Activated T-helper 1 cell treated with anti-CD3 and anti-CD28 coated beads, Interleukin-2, amount 50 U/mL, for 16 hours (primary cell): ENCODE measurements at places on chromosomes 12 and 14.

DNA sequence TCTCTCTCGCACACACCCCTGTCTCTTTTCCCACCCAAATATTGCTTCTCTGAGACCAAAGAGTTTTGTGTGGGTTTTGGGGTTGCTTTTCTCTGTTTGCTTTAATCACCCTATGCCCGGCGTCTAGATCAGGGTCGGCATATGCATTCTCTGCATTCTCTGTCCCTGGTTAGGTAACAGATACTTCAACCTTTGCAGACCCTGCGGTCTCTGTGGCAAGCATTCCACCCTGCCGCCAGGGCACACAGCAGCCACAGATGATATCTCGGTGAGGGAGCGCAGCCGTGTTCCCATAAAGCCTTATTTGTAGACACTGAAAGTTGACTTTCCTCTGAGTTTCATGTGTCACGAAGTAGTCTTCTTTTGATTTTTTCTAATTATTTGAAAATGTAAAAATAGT lies 110.4 kb upstream of the FZD10 start:
- DNase-seq, result no peak

DNA sequence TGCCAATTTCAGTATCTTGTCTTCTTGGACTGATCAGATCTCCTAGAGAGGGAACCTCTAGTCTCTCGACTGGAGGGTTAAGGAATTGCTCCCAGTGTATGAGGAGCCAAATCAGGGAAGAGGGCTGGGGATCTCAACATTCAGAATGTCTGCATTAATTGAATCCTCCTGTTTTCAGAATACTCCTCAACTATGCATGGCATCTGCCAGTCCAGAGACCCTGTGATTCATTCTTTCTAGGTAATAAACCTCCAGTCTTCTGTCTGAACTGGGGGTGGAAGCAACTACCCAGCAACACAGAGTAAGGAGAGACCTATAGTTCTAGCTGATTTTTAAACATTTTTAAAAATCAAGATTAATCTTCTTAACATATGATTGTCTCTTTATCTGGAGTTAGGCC lies 92.7 kb downstream of the AKAP6 start:
- no peak for DNase-seq

DNA sequence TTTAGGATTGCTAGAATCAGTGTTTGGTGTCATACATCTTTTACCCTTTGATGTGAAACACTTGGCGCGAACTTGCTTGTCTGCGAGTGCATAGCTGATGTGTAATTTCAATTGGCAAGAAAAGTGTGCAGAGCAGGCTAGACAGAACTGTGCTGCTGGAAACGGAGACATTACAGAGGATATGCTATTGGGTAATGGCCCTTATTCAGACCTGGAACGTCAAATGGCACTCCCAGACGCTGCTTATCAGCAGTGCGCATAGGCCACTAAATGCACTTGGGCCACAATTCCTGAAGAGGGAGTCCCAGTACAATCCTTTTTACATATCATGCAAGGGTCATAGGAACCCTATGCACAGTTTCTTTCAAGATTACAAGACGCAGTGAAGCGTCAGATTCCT lies 15.7 kb upstream of the SLC10A1 start:
- DNase-seq, result no peak

GRCh38 chr14:92049781-92050180 lies 9.9 kb upstream of the TRIP11 start:
- no peak for DNase-seq

GRCh38 chr12:104355630-104356029 lies 52.1 kb downstream of the EID3 start:
- no peak for DNase-seq

DNA sequence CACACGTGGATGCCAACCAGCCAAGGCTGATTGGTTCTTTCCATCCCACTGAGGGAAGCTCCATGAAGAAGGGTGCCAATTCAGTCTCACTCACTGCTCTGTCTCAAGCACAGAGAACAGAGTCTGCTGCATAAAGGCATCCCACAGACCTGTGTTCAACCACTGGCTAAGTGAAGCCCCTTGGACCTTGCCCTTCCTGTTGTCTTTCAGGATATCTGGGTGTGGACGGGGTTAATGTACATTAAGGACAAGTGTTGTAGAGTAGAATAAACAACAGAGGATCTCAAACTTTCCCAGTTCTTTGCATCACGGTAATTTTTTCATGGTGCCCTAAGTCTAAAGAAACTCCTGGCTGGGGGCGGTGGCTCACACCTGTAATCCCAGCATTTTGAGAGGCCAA lies 33.1 kb upstream of the GPATCH2L start:
- DNase-seq, result no peak

- DNase-seq, result no peak
Measured at GRCh38 chr12:64521833-64522232, 69.9 kb downstream of the TBK1 start.

GRCh38 chr12:48750769-48751356 lies 34.4 kb upstream of the CCNT1 start:
- no peak for DNase-seq

GRCh38 chr12:59620326-59620725 lies 24.5 kb downstream of the SLC16A7 start:
- DNase-seq, result no peak

- DNase-seq, result no peak
Measured at GRCh38 chr14:86640288-86640687, 1110.3 kb downstream of the FLRT2 start.
